Neural progenitor cell (in vitro differentiated cells): ENCODE measurements at places on chromosomes 12 and 14.
A peak's percentile ranks its signal among the peaks of the same experiment; 100 is the strongest.

- DNase-seq = no peak
These were observed 61.8 kb downstream of the GLT1D1 start for GRCh38 chr12:128914908-128915563.

GRCh38 chr14:90615517-90616060 is 200.6 kb downstream of the TTC7B start:
- DNase-seq = peak; percentile 26

GRCh38 chr14:84298663-84299195 is 1231.2 kb upstream of the FLRT2 start:
- DNase-seq = no peak

DNA sequence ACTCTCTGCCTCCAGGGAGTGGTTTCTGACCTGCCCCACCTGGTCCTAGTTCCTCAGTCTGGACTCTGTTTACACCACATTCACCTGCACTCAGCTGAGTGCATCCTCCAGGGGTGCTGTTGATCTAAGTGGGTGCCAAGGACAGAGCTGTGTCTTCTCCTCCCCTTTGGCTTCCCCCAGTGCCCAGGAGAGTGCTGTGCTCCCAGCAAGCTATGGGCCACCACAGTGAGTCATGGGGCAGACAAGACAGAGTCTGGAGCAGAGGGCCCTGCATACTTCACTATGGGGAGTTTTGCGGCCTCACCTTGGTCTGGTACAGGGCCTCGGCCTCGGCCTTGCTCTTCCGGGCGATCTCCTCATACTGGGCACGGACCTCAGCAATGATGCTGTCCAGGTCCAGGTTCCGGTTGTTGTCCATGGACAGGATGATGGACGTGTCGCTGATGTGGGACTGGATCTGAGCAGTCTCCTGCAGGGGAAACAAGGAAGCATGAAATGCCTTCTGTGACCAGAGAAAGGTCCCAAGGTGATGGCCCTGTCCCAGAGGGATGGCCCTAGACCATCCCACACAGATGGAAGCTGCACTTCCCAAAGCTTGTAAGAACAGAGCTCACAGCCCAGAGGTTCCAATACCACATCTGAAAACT is 4.9 kb downstream of the KRT73 start:
- DNase-seq = no peak

- DNase-seq = no peak
These were observed 13.9 kb downstream of the ASPG start for GRCh38 chr14:104099096-104100041.

DNA sequence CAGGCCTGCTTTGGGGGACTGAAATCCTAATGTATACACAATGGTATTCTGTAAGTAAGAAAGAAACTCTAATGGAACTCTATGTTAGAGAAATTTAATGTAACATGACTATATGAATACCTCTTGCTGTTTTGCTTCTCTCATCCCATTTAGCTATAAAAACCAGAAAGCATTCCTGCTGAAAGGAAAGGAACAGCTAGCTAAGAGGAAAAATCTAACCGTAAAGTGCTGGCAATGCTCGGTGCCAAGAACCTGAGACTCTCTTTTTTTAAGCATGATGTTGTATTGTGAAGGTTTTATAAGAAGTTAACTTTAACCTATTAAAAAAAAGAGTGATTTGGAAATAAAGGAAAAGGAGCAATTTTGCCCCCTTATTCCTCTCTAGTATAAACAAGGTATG is 75.6 kb upstream of the DACT1 start:
- DNase-seq = no peak

GRCh38 chr14:81537193-81537592 is 3.5 kb upstream of the SEL1L start:
- DNase-seq = no peak

GRCh38 chr12:111072299-111072698 is 151.9 kb upstream of the MYL2 start:
- no peak for DNase-seq

GRCh38 chr12:89029961-89030360 is 322.3 kb downstream of the DUSP6 start:
- DNase-seq = no peak

- no peak for DNase-seq
These were observed 205.2 kb downstream of the CACNA1C start for GRCh38 chr12:2258025-2258424.

DNA sequence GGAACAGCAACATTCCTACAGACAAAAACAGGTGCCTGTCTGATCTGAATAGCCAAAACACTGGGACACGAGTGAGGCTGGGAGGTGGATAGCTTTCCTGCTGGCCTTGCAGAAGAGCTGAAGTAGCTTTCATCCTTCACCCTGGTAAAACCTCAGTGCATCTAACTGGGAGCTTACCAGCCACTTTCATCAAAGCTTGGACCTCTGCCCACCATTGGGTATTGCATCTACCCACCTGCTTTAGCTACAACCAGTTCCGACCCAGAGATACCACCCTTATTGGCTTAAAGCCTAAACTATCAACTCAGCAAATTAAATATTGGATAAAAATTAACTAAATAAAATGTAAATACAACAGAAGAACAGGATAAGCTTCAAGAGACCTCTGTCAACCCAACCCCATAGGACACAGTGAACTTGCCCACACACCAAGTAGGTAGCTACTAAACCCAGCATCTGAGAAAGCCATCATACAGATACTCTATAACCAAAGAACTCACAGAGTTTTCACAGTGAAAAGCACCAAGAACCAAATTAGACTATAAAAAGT is 866.3 kb downstream of the FSCB start:
- DNase-seq = no peak

DNA sequence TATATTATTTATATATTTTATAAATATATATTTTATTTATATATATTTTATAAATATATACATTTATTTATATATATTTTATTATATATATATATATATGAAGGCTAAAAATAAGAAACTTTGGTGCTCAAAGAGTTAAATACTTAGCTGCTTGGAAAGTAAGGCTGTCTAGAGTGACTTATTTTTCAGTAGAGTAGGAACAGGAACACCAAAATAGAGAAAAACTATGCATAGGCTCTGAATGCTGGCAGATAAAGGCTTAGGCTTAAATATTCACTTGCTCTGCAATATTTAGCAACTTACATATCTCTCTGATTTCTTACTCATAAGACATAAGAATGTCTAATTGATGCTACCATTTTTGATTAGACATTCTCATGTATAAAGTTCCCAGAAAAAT is 991.2 kb downstream of the VRK1 start:
- no peak for DNase-seq

DNA sequence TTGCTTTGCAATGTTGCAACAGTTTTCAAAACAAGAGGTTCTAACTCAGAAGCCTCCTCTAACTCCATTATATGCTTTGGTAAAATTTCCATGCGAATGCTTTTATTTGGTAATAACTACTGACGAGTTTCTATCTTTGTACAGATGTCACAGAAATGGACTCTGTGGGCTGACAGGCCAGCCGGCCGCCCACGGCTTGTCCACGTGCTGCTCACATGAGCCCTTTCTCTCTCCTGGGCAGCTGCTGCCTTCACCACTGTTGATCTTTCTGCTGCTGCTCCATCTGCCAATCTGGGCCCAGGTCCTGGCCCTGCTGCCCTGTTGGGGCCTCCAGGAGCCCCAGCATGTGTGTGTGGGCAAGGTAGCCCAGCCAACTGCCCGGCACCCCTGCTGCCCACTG is 168.2 kb upstream of the TMEM132C start:
- DNase-seq = no peak

DNA sequence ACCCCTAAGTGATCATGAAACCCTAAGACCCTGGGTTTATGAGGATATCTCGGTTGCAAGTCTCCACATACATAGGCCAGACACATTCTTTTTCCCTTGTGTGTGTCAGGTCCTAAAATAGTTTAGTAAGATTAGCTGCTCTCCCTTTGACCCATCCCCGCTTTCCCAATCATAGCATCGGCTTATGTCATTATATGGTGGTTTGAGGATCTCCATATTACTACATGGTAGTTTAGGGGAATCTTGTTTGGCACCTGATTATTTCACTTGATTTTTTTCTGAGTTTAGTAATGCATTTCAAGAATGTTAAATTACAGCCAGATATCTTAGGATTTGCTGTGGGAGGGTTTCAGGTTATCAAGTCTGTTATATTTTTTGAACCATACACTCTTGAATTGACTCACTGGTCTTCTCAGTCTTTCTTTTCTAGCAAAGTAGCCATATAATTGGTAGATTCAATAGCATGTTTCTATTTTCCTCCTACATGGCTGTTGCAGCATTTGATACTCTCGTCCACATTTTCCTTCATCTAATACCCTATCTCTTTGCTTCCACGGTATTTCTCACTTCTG is 68.3 kb upstream of the TRHDE start:
- DNase-seq = no peak

DNA sequence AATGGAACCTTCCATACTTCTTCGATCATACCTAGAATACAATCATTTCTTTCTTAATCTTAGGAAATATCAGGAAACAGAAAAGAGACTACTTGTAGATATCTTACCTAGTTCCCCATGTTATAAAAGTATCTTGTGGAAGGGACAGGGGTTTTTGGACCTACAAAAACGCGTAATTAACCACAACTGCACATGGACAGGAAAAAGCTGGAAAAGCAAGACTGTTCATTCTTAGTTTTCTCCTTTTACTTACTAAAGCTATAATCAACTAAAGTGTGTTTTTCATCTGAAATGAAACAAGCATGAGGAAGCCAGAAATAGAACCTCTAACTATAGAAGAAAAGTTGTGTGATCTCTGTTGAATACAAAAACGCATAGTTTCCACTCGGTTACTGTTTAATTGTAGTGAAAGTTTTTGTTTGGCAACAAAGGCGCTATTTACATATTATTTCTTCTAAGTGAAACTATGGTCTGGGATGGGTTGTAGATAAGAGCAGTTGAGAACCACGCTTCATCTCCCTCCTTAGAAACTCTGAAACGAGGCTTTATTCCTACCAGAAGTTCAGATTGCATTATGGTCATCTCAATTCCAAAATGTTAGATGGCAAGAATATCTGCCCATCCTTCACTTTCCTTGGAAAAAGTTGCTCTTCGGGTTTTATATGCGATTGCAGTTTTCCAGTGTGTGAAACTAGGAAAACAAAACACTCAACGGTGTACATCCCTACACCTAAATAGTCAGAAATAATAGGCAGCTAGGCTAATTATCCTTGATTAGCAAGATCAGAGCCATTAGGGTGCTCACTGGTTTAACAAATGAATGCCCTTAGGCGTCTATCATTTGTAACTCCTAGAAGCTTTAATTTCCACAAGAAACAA is 1.1 kb downstream of the BCAT1 start:
- DNase-seq = peak; percentile 40

DNA sequence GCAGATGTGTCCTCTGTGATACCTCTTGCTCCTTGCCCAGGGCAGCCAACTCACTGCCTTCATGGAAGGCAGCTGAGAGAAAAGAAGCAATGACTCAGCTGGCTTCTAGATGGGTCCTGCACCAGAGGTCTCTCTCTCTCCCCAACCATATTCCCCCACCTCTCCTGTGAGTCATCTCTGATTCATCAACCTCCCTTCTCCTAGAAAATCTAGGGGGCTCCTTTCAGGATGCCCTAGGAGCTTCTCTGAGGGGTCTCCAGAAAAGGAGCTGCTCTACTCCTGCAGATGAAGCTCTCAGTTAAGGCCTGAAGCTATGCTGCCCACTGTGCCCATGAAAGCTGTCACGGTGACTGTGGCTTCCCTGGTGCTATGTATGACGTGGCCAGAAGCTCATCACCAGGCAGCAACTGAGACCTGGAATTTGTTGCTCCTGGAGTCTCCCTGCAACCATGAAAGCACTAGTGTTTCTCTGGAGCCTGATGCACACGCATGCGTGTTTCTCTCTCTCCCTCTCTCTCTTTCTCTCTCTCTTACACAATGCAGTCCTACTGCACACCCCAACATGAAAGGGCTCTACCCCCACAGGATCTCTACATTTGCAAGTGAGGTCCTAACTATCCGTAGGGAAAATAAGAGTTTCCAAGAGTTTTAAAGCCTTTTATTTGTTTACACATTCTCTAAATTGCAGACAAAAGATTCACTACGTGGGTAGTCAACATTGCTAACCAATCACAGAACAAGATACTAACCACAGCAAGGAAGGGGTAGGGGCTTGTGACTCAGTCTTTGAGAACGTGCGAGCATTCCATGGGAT is 285.3 kb downstream of the DPF3 start:
- DNase-seq = no peak

- no peak for DNase-seq
These were observed 20.9 kb downstream of the PUS7L start for GRCh38 chr12:43737646-43738045.

GRCh38 chr14:95068521-95068920 is 88.8 kb downstream of the DICER1 start:
- no peak for DNase-seq

DNA sequence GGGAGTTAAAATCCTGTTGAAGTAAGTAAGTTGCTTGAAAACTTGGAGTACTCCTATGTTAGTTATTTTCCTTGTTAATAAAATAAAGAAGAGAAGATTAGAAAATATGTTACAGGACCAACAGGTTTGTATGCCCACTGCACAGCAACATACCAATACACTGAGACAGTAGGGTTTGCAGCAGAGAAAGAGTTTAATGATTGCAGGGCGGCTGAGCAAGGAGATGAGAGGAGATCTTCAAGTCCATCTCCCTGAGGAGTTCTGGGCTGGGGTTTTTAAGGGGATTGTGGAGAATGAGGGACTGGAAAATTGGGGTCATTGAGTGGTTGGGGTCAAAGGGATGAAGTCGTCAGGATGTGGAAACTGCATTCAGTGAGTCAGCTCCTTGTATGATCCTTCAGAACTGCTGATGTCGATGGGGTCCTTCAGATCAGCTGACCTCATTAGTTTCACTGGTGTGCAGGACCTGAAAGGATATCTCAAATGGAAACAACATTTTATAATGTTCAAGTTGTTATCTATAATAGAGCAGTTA is 4.3 kb upstream of the HSD17B6 start:
- DNase-seq = no peak

GRCh38 chr12:41663598-41664265 is 475.6 kb downstream of the PDZRN4 start:
- DNase-seq = peak; percentile 39

DNA sequence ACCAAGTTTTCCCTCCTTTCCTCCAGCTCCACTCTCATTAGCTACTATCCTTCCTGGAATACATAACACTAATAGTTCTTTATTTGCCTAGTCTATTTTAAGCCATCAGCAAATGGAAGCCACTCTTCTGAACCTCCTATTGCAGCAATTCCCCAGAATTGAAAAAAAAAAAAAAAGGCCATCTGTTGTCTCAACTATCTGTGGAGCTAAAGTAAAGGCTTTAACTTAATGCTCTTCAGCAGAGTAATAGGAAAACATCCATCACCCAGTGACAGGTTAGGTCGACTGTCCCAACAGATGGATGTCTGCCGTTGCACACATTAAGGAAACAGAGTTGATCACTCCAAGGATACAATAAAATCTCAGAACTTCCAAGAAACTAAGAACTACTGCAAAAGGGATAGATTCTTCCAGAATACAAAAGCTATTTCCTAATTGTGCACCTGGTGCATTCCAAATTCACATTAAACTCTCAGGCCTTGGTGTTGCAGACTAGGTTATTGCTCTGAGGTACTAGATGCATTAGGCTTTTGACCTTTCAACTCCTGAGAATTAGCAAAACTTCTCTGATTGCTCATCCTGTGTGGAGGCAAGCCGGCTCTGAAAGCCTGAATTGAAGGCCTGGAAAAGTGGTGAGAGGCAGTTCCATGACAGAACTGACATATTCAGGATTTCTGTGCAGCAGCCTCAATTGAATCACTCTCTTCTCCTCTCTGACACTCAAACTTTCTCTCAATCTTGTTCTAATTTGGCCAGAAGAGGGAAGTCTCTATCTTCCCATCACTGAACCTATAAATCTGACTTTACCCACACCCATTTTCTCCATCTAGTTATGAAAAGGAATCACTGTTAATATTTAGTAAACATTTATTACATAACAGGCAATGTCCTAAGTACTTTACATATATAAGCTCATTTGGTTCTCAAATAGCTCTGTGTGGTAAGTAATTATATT is 238.4 kb upstream of the HMGA2 start:
- DNase-seq = no peak
